ENCODE measurements at places on chromosomes 11 and 22.
A peak's percentile ranks its signal among the peaks of the same experiment; 100 is the strongest.

DNA sequence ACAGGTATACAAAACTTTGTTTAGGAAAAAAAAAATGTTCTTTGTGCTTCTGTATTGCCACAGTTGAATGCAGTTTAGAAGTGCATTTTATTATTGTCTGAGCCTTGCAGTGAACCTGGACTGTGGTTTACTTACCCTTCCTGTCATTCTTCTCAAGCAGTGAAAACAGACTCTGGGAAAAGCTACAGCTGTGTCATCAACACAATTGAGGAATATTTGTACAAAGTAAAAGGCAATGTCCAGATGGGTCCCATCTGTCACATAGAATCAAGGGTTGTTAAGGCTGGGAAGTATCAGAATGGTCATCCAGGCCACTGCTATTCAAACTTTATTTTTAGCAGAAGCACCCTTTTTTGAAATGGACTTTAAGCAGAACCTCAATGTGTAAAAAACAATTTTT, 73.3 kb downstream of the TRIM44 start:
- DNase-seq, result no peak

- peak; percentile 69 for DNase-seq
These were observed 10.6 kb upstream of the NNMT start for GRCh38 chr11:114285599-114285998.

DNA sequence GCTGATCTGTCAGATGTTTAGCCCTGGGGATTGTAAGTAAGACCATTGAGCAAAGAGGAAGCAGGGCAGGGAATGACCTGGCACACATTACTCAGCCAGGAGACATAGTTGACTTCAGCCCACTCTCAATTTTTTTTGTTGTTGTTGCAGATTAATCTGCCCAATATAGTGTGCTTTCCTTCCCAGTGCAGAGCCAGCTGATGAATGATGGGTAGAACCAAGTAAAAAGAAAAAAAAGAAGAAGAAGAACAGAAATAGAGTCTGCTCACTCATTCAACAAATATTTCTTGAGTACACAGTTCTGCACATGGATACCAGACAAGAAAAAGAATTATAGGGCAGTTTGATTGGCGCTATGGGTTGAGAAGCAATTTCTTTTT, 292.7 kb downstream of the ETS1 start:
- peak; percentile 48 for DNase-seq

DNA sequence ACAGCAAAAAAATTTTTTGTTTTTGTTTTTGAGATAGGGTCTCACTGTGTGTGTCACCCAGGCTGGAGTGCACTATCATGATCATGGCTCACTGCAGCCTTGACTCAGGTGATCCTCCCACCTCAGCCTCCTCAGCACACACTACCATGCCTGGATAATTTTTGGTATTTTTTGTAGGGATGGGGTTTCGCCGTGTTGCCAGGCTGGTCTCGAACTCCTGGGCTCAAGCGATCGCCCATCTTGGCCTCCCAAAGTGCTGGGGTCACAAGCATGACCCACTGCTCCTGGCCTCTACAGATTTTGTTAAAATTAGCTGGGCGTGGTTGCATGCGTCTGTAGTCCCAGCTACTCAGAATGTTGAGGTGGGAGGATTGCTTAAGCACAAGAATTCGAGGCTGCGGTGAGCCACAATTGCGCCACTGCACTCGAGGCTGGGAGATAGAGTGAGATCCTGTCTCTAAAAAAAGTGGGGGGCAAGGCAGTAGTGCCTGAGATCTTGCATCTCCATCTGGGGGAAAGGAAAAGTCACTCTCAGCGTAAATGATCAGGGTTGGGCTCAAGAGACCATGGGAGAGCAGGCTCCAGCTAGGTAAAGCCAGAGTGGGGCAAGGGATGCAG, 10.6 kb upstream of the DGKZ start:
- no peak for DNase-seq

DNA sequence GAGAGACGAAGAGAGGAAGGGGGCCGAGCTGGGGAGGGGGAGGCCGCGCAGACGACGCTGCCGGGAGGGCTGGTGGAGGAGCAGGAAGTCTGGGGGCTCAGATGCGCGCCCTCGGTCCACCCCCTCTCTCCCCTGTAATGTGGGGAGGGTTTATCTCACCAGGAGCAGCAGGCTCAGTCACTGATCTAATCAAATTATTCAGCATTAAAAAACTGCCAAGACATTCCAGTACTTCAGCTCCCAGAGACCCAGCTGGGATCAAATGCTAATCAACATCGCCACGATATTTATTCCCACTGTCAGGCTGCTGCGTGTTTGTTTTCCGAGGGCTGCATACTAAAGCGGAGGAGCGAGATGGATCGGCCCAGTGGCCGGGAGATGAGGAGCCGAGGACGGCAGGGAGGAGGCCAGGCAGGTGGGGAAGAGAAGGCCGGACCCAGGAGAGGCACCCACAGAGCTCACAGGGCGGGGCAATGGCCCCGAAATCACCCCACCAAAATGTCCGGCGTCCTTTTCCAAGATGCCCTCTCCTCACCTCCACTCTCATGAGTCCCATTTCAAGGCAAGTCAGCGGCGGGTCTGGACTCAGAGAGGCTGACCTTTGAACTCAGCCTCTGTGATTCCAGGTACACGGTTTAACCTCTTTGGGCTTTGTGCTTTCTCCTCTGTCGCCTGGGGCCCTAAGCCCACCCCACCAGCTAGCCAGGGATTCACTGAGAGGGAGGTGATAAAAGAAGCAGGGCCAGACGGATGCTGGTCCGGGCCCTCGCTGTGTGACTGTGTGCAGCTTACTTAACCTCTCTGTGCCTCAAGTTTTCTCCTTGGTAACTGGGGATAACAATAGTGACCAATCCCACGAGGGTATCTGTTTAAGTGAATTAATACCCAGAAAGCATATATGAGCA, 502.1 kb downstream of the MN1 start:
- DNase-seq, result peak; percentile 39

- no peak for DNase-seq
These were observed 15.6 kb downstream of the TOM1 start for GRCh38 chr22:35315141-35315854.

- no peak for DNase-seq
These were observed 1.9 kb upstream of the UVRAG start for GRCh38 chr11:75813124-75813523.

All from M059J (cell line).